Stimulated activated CD8-positive, alpha-beta memory T cell treated with anti-CD3 and anti-CD28 coated beads, Interleukin-15, amount 100 ng/mL, for 24 hours (primary cell): ENCODE measurements at places on chromosomes 16 and 17.
A peak's percentile ranks its signal among the peaks of the same experiment; 100 is the strongest.

DNA sequence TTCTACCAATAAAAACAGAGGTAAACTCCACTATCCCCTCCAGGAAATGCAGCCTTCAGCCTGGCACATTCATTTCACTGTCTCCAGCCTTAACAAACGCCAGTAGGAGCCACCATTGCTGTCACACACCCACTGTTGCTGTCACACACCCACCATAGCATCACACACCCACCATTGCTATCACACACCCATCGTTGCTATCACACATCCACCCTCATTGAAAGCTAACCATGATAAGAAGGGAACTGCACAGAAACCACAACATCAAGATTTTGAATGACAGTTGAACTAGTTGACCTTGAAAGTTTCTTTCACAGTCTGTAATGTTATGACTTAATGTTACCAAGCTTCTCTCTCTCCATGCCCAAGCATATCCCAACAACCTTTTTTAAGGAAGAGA is 38.1 kb downstream of the SHCBP1 start:
- no peak for DNase-seq

- no peak for DNase-seq
These were observed 24.9 kb downstream of the PLCD3 start for GRCh38 chr17:45107293-45108010.

DNA sequence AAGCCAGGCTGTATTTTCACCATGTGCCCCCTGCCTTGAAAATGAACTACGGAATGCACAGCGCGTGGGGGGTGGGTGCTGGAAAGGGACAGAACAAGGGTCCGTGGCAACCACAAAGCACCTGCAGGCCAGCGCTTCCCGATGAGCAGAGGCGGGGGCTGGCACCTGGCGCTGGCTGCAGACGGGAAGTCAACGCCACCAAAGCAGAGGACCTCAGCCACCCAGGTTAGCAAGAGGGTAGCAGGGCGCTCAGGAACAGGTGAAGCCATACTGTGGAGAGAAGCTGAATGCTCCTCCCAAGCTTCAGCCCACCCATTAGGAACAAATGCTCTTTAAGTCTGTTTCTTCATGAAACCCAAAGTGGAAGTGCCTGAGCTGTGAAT is 64.7 kb downstream of the KLHDC4 start:
- no peak for DNase-seq

DNA sequence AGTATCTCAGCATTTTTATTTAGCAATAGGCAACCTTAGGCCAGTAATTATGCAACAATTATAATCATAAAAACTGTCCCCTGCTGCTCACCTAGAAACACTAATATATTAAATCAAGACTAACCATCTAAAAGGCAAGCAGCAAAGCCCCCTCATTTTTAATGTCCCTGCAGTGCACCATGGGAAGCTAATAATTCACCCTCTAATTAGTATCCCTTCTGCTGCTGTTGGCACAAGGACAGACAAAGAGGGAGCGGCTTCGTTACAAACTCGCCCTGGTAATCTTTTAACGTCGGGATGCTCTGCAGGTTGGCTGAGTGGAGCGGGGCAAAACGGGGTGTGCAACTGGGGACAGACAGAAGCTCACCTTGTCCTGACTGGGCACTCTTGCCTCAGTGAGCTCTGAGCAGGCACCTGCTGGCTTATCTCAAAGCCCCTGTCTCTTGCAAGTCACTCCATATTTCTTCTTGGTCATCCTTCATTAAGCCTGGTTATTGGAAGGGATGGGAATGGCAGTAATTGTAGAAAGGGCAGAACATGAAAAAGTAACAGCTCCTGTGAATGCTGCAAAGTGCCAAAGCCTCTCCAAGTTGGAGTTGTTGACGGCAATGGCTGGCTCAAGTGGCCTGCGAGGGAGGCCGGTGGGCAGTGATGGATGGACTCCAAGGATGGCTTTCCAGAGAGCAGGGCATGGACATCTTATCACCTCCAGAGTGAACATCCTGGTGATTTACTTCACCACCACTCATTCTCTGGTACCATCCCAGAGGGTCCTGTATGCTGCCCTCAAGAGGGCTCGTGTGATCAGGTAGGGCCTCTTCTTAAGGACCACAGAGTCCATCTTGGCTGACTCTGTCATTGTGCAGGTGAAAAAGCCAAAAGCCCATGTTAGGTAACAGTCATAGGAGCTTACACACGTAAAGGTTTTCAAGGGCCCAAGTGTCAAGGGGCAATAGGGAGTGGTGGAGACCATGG is 219.6 kb upstream of the N4BP1 start:
- no peak for DNase-seq

GRCh38 chr16:84683691-84684591 is 15.9 kb upstream of the USP10 start:
- DNase-seq = no peak

DNA sequence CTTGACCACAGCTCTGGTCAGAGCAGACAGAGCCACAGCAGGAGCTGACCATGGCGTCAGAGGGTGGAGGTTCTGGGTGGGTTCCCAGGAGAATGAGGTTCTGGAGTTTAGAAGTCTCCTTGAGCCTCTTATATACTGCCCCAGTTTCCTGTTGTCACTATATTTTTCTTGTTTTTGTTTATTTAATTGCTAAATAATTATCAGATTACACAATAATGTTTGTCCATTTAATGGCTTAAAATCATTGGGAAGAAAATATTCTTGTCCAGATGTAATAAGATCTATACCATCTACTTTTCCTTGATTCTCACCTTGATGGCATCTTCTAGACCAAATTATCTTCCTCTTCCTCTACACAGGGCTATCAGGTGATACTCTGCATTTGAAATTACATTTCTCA is at the start of gene KRTAP4-3:
Gene KRTAP4-3 (minus strand): TSS at position 101 of the 400 bp plus-strand sequence. CDS start 49 bp downstream, at position 52.
- no peak for DNase-seq

- no peak for DNase-seq
These were observed 226.2 kb downstream of the CDRT15L2 start for GRCh38 chr17:20805751-20806150.

GRCh38 chr17:47982091-47982617 is 11.2 kb downstream of the CDK5RAP3 start:
- DNase-seq = no peak

GRCh38 chr16:54455030-54455725 is 168.6 kb upstream of the IRX3 start:
- no peak for DNase-seq

- DNase-seq = no peak
These were observed 15.9 kb downstream of the POLR3E start for GRCh38 chr16:22312897-22313781.

DNA sequence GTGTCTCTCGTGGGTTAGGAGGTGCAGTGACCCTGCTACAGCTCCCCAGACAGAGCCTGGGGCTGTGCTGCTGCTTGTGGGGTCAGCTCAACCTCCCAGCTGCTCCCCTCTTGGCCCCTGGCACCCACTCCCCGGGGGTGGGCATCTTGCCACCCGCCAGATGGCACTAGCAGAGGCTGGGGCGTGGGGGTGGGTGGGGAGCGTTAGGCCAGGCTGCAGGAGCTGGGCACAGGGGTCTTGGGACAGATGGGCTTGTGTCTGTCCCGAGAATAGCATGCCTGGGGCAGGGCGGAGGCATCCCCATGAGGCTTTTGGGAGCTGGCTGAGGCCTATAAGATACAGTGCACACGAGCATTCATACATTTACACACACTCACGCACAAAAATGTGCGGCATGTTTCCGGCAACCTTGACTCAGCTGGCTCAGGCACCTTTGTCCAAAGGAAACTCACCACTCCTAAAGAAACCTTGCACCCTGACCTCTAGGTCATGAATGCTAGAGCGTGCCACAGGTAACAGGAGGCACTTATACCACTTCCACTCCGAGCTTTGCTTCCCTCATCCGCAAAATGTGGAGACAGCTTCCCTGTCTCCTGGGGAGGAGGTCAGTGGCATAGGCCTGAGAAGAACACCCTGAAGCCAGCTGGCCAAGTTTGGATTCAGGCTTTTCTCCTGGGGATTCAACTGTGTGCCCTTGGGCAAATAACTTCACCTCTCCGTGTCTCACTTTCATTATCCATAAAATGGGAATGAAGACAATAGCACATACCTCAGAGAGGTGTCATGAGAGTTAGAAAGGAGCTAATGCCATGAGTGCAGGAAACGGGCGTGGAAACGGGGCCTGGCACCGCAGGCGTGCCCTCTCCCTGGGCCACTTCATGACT is 78.9 kb upstream of the LHX1 start:
- DNase-seq = no peak

- DNase-seq = no peak
These were observed 33.8 kb downstream of the CACNA1G start for GRCh38 chr17:50594128-50594823.

DNA sequence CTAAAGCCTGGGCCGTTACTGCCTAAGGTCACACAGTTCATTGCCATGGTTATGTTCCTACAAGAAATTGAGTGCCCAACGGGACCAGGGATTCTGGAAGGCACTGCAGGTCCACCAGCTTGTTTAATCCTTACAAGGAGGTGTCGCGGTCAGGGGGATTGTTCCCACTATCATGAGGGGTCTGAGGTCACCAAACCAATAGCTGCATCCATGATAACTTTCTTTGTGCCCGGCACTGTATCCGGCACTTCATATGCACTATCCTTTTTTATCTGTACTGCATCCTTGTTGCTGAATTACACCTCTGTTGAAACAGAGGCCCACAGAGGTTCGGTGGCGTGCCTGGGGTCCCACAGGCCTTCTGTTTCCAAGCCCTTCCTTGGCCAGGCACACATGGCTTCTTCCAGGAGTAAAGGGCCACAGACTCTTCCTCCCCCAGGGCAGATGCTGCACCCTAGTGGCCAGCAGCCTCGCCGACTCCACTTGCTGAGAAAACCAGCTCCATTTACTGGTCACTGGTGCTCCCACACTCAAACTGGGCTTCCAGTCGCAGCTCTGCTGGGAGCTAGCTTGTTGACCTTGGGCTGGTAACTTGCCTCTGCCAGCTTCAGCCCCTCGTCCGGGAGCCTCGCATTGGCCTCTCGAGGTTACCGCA is 82.0 kb upstream of the PLCG2 start:
- DNase-seq = no peak

DNA sequence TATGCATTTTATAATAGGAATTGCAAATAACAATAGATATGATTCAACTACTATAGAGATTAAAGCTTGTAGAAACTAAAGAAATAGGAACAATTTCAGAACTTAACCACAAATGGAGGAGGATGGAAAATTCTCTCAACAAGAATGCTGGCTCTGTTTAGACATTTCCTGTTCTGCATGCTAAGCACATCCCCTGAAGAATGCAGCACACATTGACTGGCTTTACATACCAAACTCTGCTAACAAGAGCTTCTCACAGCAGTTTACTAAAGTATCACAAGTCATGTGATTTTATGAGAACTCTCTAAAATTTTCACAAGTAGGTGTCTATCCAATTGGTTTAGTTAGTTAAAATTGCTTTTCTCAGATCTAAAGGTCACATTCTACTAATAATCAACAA is 85.2 kb downstream of the SPAG9 start:
- DNase-seq = no peak

- no peak for DNase-seq
These were observed 54.9 kb downstream of the ABCC1 start for GRCh38 chr16:16004314-16004749.

GRCh38 chr16:46648656-46649055 is 27.5 kb upstream of the SHCBP1 start:
- no peak for DNase-seq

- DNase-seq = no peak
These were observed 1.5 kb upstream of the KRT23 start for GRCh38 chr17:40938981-40939380.

GRCh38 chr16:31354394-31355291 is at the start of gene ITGAX:
ITGAX (plus strand) TSS chr16:31355176; CDS start chr16:31355255, 79 bp downstream.
- DNase-seq = peak; percentile 31

GRCh38 chr16:3458278-3458851 is 14.9 kb downstream of the NAA60 start:
- DNase-seq = no peak

GRCh38 chr16:83835586-83836566 is 28.1 kb downstream of the HSBP1 start:
- no peak for DNase-seq
